ENCODE measurements at places on chromosomes 16 and 17. TPM values are rescaled to one million over a fixed set of nuclear protein-coding genes. Genes with fewer than 3 reads are reported as not detected.

MARF1 gene
- 16.8 TPM for total RNA-seq

SULT1A1 gene
- total RNA-seq: 3.2 TPM

B4GALNT2 gene
- total RNA-seq: not detected

SRL gene
- total RNA-seq: 0.09 TPM

CACNA1H gene
- total RNA-seq: 0.09 TPM

DLX4 gene
- not detected for total RNA-seq

DERL2 gene
- total RNA-seq: 21.3 TPM

EIF3CL gene
- 103 TPM for total RNA-seq

CRYBA1 gene
- not detected for total RNA-seq

KREMEN2 gene
- not detected for total RNA-seq

KRT40 gene
- total RNA-seq: not detected

PMP22 gene
- 20.2 TPM for total RNA-seq

KRT27 gene
- not detected for total RNA-seq

SDR42E2 gene
- total RNA-seq: 0.43 TPM

LPCAT2 gene
- 5.1 TPM for total RNA-seq

MPO gene
- not detected for total RNA-seq

C16orf86 gene
- 3.8 TPM for total RNA-seq

TK1 gene
- 35.9 TPM for total RNA-seq

EFNB3 gene
- total RNA-seq: 0.52 TPM

PSMD11 gene
- 86.9 TPM for total RNA-seq

GUCY2D gene
- total RNA-seq: not detected

TBC1D3H gene
- total RNA-seq: not detected

PPY gene
- total RNA-seq: not detected

NME4 gene
- total RNA-seq: 31.6 TPM

AXIN2 gene
- 2.6 TPM for total RNA-seq

TEX14 gene
- total RNA-seq: under 0.01 TPM

NPIPA8 gene
- total RNA-seq: not detected

HAS3 gene
- 14.5 TPM for total RNA-seq

IRX5 gene
- total RNA-seq: 0.33 TPM

TBX21 gene
- total RNA-seq: under 0.01 TPM

ZNF750 gene
- total RNA-seq: under 0.01 TPM

RILP gene
- total RNA-seq: 11.1 TPM

LCAT gene
- 2.8 TPM for total RNA-seq

PSMD7 gene
- 67.9 TPM for total RNA-seq

NECAB2 gene
- total RNA-seq: not detected

SYT17 gene
- total RNA-seq: 2.0 TPM

DNAI2 gene
- total RNA-seq: not detected

ACSM5 gene
- total RNA-seq: 3.7 TPM

CCT6B gene
- total RNA-seq: 0.76 TPM

PRR35 gene
- total RNA-seq: not detected

SOCS3 gene
- total RNA-seq: 67.0 TPM

UMOD gene
- not detected for total RNA-seq

G6PC1 gene
- not detected for total RNA-seq

RAB40B gene
- 6.8 TPM for total RNA-seq

KRTAP17-1 gene
- not detected for total RNA-seq

TP53TG3C gene
- not detected for total RNA-seq

CCR7 gene
- total RNA-seq: not detected

TP53TG3B gene
- total RNA-seq: not detected

PDP2 gene
- total RNA-seq: 4.8 TPM

ZNF597 gene
- total RNA-seq: 2.9 TPM

ZFP3 gene
- total RNA-seq: 0.65 TPM

FASN gene
- 22.5 TPM for total RNA-seq

JPH3 gene
- 1.5 TPM for total RNA-seq

RRAD gene
- total RNA-seq: 0.22 TPM

MRPL12 gene
- 6.6 TPM for total RNA-seq

P2RX1 gene
- total RNA-seq: not detected

TM4SF5 gene
- not detected for total RNA-seq

KRTAP16-1 gene
- total RNA-seq: not detected

TBX2 gene
- total RNA-seq: 0.65 TPM
